Testis (tissue), 5 donors: ENCODE measurements at places on chromosomes 3 and 15.
A peak's percentile ranks its signal among the peaks of the same experiment; 100 is the strongest.

- no peak for DNase-seq
Measured at GRCh38 chr3:31289584-31289983, 243.1 kb upstream of the STT3B start.

GRCh38 chr3:90241481-90241880, 1134.1 kb downstream of the EPHA3 start:
- no peak for DNase-seq

DNA sequence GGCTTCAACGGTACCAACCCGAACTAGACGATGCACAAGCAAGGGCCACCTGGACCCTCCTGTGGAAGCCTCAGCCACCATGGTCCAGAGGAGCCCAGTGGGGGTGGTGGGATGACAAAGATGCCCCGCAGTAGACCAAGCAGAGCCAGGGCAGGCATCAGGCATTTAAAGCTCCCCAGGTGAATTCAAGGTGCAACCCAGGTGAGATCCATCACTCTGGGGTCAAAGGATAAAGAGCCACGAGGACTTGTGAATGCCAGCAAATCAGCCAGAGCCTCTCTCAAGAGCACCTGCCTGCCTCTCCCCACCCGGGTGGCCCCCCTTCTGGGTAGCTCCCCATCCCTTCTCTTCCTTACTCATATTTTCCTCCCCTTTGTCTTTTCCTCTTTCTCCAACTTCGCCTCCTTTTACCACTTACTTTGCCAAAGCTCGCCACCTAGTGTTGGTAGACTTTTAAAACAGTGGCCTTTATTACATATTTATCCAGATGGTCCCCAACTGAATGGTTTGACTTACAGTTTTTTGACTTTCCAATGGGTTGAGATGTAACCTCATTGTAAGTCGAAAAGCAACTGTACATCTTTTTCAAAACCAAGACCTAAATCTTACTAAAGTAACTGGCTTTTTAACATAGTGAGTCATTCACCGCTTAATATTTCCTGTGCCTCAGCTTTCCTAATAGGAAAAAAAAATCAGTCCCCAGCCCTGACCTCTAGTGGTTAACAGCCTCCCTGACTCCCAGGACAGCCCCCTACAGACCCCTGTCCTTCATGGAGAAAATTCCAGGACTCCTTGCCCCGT, 18.8 kb downstream of the PLA2G4F start:
- DNase-seq: peak; percentile 48

- no peak for DNase-seq
Measured at GRCh38 chr3:20246662-20247061, 60.7 kb upstream of the SGO1 start.
